ENCODE measurements at places on chromosomes 6 and 20. TPM values are rescaled to one million over a fixed set of nuclear protein-coding genes. Genes with fewer than 3 reads are reported as not detected.

The NHLRC1 gene
- 1.8 TPM for total RNA-seq

The TMEM74B gene
- total RNA-seq = 4.6 TPM

GRCh38 chr6:137731960-137732616 is 135.0 kb upstream of the TNFAIP3 start:
- H3K36me3 ChIP-seq = no peaks in the 10 kb centered on the region
- H3K4me1 ChIP-seq = no peaks in the 10 kb centered on the region
- H3K4me3 ChIP-seq = no peak overlapping the region

The DEFB123 gene
- total RNA-seq = not detected

The CD93 gene
- 35.7 TPM for total RNA-seq

GRCh38 chr20:3702611-3703391 is 9.6 kb downstream of the SIGLEC1 start:
- DNase-seq = no peak
- no peak overlapping the region for H3K27ac ChIP-seq
- H3K4me3 ChIP-seq = no peak overlapping the region
- no peaks in the 10 kb centered on the region for H3K36me3 ChIP-seq
- no peaks in the 10 kb centered on the region for H3K4me1 ChIP-seq

GRCh38 chr6:169830876-169831275 is 79.5 kb downstream of the ERMARD start:
- H3K4me3 ChIP-seq = no peak overlapping the region
- no peaks in the 10 kb centered on the region for H3K36me3 ChIP-seq
- H3K4me1 ChIP-seq = no peaks in the 10 kb centered on the region
- H3K27me3 ChIP-seq = no peaks in the 10 kb centered on the region
- no peak for DNase-seq
- H3K27ac ChIP-seq = no peak overlapping the region

GRCh38 chr6:157186785-157187181 is 136.5 kb downstream of the TMEM242 start:
- peaks cover 41% of the 10 kb centered on the region for H3K36me3 ChIP-seq
- peaks cover 31% of the 10 kb centered on the region for H3K4me1 ChIP-seq
- peak overlapping the region; percentile 48 for H3K27ac ChIP-seq
- H3K4me3 ChIP-seq = no peak overlapping the region
- no peaks in the 10 kb centered on the region for H3K27me3 ChIP-seq

The C20orf141 gene
- total RNA-seq = not detected

GRCh38 chr20:63223121-63223825 is 7.3 kb upstream of the YTHDF1 start:
- peaks cover 6% of the 10 kb centered on the region for H3K4me1 ChIP-seq
- H3K4me3 ChIP-seq = no peak overlapping the region
- H3K36me3 ChIP-seq = no peaks in the 10 kb centered on the region
- DNase-seq = no peak

DNA sequence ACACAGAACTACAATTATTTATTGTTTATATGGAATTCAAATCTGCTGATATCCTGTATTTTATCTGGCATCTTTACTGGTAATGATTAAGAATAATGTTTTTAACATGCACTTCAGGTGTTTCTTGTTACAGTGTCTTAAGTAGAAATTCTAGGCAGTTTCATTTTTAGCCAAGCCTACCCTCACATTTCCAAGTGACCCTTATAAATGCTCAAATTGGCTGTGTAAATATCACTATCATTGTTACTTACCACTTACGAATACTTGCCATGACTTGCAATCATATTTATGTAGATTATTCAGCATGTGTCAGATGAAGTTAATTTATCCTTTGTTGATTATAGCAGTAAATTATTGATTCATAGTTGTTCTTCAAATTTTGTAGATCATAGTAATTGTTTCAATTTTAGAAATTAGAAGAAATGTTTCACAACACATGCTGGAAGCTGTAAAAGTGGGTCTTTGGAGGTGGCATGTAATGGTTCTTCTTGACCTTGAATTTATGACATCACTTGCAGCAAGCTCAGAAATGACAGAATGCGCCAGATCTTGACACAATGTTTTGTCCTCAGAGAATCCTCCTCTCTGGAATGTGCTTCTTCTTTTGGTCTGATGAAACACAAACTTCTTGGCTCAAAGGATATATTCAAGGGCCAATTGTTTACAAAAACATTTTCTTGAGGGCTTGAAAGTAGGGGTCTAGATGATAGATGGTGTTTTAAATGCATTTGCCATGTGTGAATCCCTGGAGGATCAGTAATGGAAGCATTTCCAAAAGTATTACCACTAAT is 471.8 kb downstream of the COL12A1 start:
- no peak overlapping the region for H3K4me3 ChIP-seq
- peak overlapping the region; percentile 66 for H3K27ac ChIP-seq
- H3K27me3 ChIP-seq = no peaks in the 10 kb centered on the region

DNA sequence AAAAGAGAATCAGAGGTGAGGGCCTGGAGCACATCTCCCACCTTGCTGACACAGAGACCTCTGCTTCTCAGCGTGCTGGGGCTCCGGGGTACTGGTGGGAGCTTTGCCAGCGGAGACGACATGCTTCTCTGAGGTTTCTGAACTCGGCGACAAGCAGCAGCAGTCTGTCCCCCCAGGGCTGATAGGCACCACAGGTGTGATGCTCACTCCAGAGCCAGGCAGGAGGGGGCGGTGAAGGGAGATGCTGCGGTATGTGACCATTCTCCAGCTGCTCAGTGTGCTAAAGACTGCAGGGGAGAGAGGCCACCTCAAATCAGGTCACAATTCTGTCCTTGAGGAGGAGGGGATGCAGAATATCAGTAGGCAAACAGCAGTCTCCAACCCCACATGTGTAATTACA is 219.9 kb downstream of the ALDH8A1 start:
- no peaks in the 10 kb centered on the region for H3K4me1 ChIP-seq
- H3K36me3 ChIP-seq = no peaks in the 10 kb centered on the region
- H3K27ac ChIP-seq = no peak overlapping the region

The AHCY gene
- total RNA-seq = 59.7 TPM

DNA sequence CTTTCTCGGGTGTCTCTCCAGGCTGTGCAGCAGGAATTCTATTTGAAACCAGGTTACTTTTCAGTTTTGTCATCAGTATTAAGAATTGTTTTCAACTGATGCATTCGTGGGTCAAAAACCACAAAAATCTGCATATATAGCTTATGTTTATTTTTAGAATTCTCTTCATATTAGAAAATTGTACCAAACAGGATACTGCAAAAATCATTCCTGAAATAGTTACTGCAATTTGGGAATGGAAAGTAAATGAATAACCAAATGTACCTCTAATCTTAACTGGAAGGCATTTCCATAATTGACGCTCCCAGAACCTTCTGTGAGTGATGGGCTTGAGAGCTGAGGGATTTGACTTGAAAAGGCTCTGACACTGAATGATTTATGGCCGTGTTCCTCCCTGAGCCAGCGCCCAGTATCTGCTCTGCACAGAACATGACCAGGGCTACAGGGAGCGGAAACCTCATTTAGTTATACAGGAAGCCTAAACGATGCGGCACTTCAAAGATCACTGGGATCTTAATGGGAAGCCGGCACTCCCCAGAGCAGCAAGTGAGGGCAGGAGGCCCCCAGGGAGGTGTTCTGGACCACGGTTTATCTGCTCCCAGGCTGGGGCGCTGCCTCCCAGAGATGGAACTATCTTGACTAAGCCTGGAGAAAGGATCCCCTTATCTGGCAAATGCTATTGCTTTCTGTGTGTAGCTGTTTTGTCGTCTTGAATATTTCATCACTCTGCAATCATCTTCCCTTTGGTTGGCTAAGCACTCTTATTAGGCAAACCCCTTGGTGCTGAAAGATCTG is 446.0 kb downstream of the QKI start:
- DNase-seq = no peak
- no peaks in the 10 kb centered on the region for H3K36me3 ChIP-seq
- H3K27ac ChIP-seq = no peak overlapping the region
- H3K4me1 ChIP-seq = no peaks in the 10 kb centered on the region

The ELOVL2 gene
- 0.86 TPM for total RNA-seq

GRCh38 chr6:57313009-57313408 is 4.4 kb upstream of the PRIM2 start:
- no peaks in the 10 kb centered on the region for H3K4me1 ChIP-seq
- peak overlapping the region; percentile 55 for H3K27ac ChIP-seq
- no peak overlapping the region for H3K4me3 ChIP-seq
- H3K36me3 ChIP-seq = no peaks in the 10 kb centered on the region

DNA sequence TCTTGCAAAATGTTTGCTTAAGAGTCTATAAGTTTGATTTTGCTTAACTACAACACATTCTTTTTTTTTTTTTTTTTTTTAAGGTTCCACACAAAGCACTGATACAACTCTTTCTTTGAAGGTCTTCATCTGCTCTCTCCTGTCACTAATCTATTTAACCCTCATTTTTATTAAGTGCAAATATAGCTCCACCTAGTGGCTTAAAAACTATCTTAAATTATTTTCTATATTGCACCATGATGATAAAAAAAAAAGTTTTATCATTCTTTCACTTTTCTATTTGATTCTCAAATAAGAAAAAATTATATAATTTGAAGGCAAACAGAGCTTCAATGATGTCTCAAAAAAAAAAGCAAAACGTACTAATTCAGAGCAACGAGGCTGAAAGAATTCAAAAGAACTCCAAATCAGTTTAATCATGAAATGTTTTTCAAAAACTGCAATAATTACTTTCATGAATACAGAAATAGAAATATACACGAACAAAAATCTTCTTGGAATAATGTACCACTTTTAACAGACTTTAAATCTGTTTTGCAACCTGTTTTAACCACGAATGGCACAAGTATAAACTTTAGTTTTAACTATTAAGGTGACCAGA is 12.8 kb downstream of the ESF1 start:
- H3K27me3 ChIP-seq = no peaks in the 10 kb centered on the region
- peaks cover 73% of the 10 kb centered on the region for H3K36me3 ChIP-seq
- no peaks in the 10 kb centered on the region for H3K4me1 ChIP-seq
- DNase-seq = no peak
- H3K27ac ChIP-seq = no peak overlapping the region

The EFCAB8 gene
- total RNA-seq = not detected

The MICB gene
- 1.6 TPM for total RNA-seq

The NEURL2 gene
- 8.8 TPM for total RNA-seq

DNA sequence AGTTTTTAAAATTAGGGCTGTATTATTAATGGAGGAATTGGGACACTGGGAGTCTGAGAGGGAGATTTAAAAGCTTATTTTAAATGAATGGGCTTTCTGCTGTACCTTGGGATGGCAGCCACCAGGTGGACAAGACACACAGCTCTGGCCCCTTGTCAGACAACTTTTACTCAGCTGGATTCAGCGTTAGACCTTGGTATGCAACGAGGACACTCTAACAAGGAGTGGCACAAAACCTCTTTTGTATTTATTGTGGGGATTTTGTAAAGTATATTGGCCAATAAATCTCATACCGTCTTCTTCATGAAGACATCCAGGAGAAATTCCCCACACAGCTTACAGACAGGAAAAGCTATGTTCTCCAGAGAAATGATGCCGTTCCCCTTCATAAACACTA is 105.7 kb downstream of the LCA5 start:
- no peaks in the 10 kb centered on the region for H3K27me3 ChIP-seq
- H3K4me3 ChIP-seq = no peak overlapping the region
- no peaks in the 10 kb centered on the region for H3K36me3 ChIP-seq

DNA sequence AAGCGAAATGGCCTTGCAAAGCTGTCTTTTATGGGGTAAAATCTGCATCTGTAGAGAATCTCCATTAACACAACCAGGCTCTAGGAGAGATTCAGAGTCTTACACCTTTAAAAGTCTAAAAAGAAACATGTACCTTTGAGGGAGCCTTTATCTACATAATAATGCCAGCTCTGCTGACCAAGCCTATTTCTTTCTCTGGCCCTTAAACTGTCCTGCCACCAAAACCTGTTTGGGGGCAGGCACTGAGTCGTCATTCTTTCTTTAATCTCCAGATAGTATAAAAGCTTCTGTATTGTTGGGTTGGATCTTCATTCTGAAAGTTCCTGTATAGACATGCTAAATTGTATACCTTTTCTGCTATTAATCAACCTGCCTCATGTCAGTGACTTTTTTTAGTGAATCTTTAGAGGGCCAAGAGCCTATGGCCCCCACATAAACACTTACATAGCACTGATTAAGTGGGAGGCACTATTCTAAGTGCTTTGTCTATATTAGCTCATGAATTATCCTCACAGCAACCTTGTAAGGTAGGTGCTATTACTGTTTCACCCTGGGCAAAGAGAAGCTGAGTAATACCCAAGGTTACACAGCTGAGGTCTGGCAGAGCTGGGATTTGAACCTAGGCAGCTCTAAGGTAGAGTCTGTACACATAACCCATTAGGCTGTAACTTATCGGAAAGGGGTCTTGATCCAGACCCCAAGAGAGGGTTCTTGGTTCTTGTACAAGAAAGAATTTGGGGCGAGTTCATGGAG is 232.3 kb upstream of the DTNBP1 start:
- H3K4me1 ChIP-seq = no peaks in the 10 kb centered on the region
- H3K27ac ChIP-seq = no peak overlapping the region
- DNase-seq = no peak

DNA sequence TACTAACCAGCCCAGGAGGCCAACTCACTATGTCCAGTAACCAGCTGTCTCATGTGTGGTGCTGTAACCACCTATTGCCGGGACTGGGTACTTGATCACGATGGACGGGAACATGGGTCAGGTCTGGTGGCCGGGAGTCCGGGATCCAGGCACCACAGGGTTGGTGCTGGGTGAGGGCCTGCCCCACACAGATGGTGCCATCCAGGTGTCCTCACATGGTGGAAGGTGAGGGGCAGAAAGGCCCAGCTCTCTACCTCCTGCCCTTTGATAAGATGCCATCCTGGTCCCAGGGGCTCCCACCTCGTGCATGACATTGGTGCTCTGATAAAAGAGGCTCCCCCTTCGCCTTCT is 116.3 kb downstream of the TAF4 start:
- no peaks in the 10 kb centered on the region for H3K27me3 ChIP-seq
- H3K36me3 ChIP-seq = no peaks in the 10 kb centered on the region
- H3K27ac ChIP-seq = no peak overlapping the region
- H3K4me3 ChIP-seq = no peak overlapping the region
- DNase-seq = no peak

The TSHZ2 gene
- total RNA-seq = 3.3 TPM

The SEL1L2 gene
- total RNA-seq = not detected

GRCh38 chr20:59774204-59774641 is 159.2 kb downstream of the SYCP2 start:
- no peak for DNase-seq
- no peak overlapping the region for H3K4me3 ChIP-seq
- H3K36me3 ChIP-seq = no peaks in the 10 kb centered on the region

GRCh38 chr6:33723371-33724085 is 12.0 kb upstream of the UQCC2 start:
- no peaks in the 10 kb centered on the region for H3K4me1 ChIP-seq
- H3K4me3 ChIP-seq = no peak overlapping the region
- no peaks in the 10 kb centered on the region for H3K27me3 ChIP-seq

The ARMH2 gene
- total RNA-seq = not detected

GRCh38 chr6:32603888-32604287 is 14.2 kb upstream of the HLA-DRB1 start:
- peak overlapping the region; percentile 51 for H3K27ac ChIP-seq
- no peaks in the 10 kb centered on the region for H3K36me3 ChIP-seq
- DNase-seq = no peak
- no peaks in the 10 kb centered on the region for H3K27me3 ChIP-seq

GRCh38 chr6:168468045-168468444 is 27.1 kb downstream of the SMOC2 start:
- H3K4me3 ChIP-seq = no peak overlapping the region
- no peak overlapping the region for H3K27ac ChIP-seq
- DNase-seq = no peak

GRCh38 chr6:73194744-73195143 is 30.6 kb downstream of the KHDC1L start:
- no peak overlapping the region for H3K27ac ChIP-seq
- H3K27me3 ChIP-seq = no peaks in the 10 kb centered on the region
- H3K4me1 ChIP-seq = no peaks in the 10 kb centered on the region
- no peaks in the 10 kb centered on the region for H3K36me3 ChIP-seq
- no peak for DNase-seq

The FAM217A gene
- total RNA-seq = not detected

The GGTLC1 gene
- not detected for total RNA-seq

GRCh38 chr6:113047932-113048331 is 700.8 kb downstream of the RFPL4B start:
- no peaks in the 10 kb centered on the region for H3K36me3 ChIP-seq
- DNase-seq = no peak
- H3K4me1 ChIP-seq = no peaks in the 10 kb centered on the region
- H3K4me3 ChIP-seq = no peak overlapping the region
- H3K27ac ChIP-seq = no peak overlapping the region
